CD4-positive, alpha-beta T cell treated with Interleukin-6 at 100 ng/mL for 8 hours (primary cell): ENCODE measurements at places on chromosomes 1 and 21.
A peak's percentile ranks its signal among the peaks of the same experiment; 100 is the strongest.

DNA sequence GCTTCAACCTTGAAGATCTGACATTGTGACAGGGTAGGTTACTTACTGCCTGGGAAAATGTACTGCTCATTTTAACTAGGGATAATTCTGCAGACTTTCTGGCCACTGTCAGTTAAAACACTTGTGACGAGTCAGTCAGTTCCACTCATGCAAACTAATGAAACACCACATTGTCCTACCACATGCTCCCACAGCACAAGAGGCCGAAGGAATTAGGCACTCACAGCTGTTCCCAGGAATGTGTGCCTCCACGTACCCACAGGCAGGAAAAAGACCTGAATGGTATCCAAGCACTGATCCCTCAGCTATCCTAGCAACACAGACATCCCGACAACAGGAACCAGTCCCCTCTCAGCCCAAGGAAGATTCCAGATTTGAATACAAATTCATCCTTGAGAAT lies 12.3 kb downstream of the BCAR3 start:
- DNase-seq, result no peak

DNA sequence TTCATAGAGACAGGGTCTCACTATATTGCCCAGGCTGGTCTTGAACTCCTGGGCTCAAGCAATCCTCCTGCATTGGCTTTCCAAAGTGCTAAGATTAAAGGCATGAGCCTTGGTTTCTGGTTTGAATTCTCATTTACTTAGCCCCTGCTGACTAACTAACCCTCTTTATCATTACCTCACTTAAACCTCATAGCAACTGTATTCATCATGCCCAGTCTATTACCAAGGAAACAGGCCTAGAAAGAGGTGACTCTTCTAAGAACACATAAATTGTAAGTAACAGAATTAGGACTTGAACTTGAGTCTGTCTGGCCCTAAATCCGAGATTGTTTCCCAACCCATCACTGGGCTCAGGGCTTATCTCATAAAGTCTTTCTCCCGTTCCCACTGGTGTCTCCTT lies 44.2 kb downstream of the TMEM53 start:
- no peak for DNase-seq

DNA sequence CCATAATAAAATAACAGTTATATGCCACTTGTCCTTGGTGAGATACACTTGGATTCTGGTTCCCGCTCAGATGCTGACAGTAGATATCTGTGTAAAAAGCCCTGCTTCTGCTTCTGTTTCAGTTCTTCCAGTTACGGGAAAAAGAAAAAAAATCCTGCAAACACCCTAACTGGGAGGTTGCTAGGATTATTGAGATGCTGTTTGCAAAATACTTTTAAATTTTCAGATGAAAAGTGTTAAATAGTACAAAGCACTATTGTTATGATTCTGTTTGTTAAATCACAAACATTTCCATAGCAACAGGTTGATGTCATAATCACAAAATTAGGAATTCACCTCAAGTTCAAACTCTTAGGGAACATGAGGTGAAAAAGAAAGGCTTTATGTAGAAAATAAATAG lies 232.3 kb downstream of the HMCN1 start:
- DNase-seq, result no peak

DNA sequence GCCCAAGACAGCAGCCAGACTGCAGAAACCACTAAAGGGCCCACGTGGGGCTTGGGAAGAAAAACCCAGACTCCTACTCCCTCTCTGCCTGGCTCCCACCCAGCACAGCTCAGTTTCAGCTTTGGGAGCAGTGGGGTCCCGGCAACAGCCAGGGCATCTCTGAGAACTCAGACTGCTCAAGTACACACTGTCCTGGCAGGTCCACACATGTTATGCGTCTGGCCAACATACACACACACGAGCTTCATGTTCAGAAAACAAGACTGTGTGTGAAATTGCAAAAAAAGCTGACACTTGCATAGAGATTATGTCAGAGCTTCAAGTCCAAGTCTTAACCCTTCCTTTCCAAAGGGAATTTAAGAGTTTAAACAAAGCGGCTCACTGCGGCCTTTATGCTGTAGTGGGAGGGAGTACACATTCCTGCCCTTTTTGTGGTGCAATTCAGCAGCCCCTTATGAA lies 136.6 kb upstream of the CD34 start:
- DNase-seq, result no peak

- no peak for DNase-seq
Measured at GRCh38 chr1:180137776-180138175, 16.9 kb upstream of the QSOX1 start.

GRCh38 chr1:46686255-46686654 lies 14.6 kb downstream of the TEX38 start:
- no peak for DNase-seq

GRCh38 chr1:221449801-221450470 lies 292.0 kb downstream of the DUSP10 start:
- no peak for DNase-seq

- DNase-seq, result no peak
Measured at GRCh38 chr1:157844089-157844830, 2.7 kb upstream of the CD5L start.

GRCh38 chr1:228081578-228082213 lies 812 bp upstream of the ARF1 start:
- DNase-seq, result no peak

- no peak for DNase-seq
Measured at GRCh38 chr1:26121854-26122773, 10.5 kb downstream of the PDIK1L start.

DNA sequence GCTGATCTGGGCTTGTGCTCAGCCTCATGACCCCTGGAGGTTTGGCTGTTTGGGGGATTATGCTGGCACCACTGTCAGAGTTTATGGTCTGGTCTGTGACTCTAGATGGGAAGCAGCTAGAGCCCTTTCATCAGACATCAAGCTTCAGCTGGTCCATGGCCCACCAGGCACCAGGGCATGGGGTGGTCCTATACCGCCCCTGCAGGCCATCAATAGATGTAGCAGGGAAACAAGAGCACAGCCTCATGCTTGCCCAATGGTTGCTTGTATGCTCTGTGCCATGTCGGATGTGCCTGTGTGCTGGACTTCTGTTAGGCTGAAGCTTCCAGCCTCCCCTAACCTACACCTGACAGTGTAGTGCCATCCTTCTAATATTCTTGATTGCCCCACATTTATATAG lies 71.1 kb upstream of the CD34 start:
- DNase-seq, result no peak

- no peak for DNase-seq
Measured at GRCh38 chr1:920010-920409, 3.7 kb upstream of the SAMD11 start.

DNA sequence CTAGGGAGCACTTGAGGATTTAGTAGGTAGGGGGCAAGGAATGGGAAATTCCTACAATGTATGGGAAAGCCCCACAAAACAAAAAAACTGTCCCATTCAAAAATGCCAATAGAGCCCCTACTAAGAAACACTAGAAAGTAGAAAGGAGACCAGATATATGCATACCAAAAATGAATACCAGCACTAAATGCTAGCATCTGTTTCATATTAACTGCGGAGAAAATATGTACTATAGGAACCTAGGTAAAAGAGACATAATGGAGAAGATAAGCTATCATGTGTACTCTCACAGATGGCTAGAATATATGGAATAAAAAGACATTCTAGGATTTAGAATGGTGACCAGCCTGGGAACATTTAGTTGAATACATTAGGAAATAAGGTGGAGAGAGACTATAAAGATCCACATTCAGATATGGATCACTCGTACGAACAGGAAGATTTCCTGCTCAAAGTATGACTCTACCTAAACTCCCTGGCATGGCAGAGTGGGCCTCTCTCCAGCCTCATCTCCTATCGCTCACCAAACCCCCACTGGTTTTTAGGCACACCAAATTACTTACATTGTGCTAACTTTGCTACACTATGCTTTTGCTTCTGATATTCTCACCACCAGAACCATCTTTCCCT lies 18.3 kb downstream of the ZNHIT6 start:
- no peak for DNase-seq

DNA sequence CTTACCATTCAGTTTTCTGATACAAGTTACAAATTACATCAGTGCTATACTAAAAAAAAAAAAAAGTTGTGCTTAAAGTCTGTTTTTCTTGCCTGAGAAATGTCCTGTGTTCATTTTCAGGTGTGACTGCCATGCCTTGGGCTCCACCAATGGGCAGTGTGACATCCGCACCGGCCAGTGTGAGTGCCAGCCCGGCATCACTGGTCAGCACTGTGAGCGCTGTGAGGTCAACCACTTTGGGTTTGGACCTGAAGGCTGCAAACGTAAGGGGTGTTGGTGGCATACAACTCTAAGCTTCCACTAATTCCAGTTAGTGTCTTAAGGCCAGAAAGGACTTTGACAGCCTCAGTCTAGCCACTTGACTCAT lies 60.1 kb upstream of the LAMC2 start:
- no peak for DNase-seq

DNA sequence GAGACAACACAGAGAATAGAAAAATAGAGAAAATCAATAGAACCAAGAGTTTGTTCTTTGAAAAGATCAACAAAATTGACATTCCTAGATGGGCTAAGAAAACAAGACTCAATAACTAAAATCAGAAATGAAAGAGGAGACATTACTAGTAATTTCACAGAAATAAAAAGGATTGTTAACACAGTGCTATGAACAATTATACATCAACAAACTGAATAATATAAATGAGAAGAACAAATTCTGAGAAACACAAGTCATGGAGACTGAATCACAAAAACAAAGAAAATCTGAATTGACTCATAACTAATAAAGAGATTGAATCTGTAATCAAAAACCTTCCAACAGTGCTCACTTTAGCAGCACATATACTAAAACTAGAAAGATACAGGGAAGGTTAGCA lies 51.6 kb upstream of the TTC39A start:
- no peak for DNase-seq

DNA sequence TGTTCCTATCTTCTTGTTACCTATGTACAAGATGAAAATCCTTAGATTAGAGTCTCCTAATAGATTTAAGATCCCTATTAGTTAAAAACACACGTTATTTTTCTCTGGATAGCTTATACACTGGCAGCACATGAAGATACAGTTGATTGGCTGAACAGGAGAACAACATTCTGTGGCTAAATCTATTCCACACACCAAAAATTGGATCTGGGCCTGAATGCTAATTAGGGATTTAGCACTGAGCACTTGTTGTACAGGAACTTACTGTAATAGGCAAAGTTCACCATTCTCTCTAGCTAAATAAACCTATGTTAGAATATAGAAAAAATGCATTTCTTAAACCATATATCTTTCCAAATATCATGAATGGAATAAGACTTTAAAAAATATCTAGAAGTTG lies 117.1 kb upstream of the PTGFR start:
- no peak for DNase-seq

- no peak for DNase-seq
Measured at GRCh38 chr1:86226204-86226603, 69.6 kb upstream of the COL24A1 start.

- no peak for DNase-seq
Measured at GRCh38 chr1:89904219-89904980, 83.6 kb downstream of the LRRC8D start.

GRCh38 chr21:36384885-36385232 lies 333 bp upstream of the CHAF1B start:
- DNase-seq, result no peak

DNA sequence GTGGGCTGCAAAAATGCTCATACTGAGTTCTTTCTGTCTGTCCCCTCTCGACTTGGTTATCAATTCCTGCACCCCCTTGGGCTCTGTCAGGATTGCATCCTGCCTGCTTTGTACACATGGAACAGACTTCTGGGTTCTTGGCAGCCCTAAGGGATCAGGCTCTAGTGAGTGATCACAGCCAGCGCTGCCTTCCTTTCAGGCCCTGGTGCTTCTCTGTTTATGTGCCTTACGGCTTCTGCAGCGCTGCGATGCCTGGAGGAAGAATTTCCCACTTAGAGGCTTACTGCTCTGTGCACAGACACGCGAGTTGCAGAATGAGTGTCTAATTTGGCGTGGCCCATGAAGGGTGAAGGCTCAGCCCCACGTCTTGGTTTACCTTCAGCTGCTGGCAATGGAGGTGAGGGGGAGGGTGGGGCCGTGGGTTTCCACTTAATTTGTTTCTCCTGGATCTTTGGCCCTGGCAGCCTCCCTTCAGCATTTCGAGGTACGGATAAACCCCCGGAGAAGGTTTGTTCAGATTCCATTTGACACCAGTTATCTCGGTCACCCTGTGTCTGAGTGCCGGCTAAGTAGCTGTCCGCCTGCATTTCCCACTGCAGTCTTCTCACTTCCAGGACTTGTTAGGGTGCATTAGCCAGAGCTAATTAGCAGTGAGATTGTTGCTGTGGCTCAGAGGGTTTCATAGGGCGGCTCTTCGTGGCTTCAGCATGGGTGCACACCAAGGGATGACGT lies 227.3 kb downstream of the DYRK1A start:
- no peak for DNase-seq

GRCh38 chr1:172778456-172779455 lies 119.9 kb downstream of the FASLG start:
- DNase-seq, result peak; percentile 27
